Activated T-cell treated with anti-CD3 and anti-CD28 coated beads, Interleukin-2, amount 50 U/mL, for 72 hours (primary cell): ENCODE measurements at places on chromosomes 6 and 20. TPM values are rescaled to one million over a fixed set of nuclear protein-coding genes. Genes with fewer than 3 reads are reported as not detected.

The MAFB gene
- 0.39 TPM for total RNA-seq

The PIGT gene
- 63.7 TPM for total RNA-seq

The KHDC1L gene
- not detected for total RNA-seq

The DSP gene
- total RNA-seq, result 0.32 TPM

The BPHL gene
- total RNA-seq, result 14.8 TPM

The TTLL9 gene
- not detected for total RNA-seq

The KHDRBS2 gene
- not detected for total RNA-seq
